ENCODE measurements at places on chromosomes 3 and 15. TPM values are rescaled to one million over a fixed set of nuclear protein-coding genes. Genes with fewer than 3 reads are reported as not detected.

The USP13 gene
- total RNA-seq = 11.2 TPM

The ZNF662 gene
- 1.3 TPM for total RNA-seq

The KIF7 gene
- 2.3 TPM for total RNA-seq

The SLC28A1 gene
- not detected for total RNA-seq

The NEIL1 gene
- total RNA-seq = 6.5 TPM

All from activated CD4-positive, alpha-beta T cell treated with anti-CD3 and anti-CD28 coated beads for 36 hours (primary cell).